ENCODE measurements at places on chromosomes 6 and 20.

GRCh38 chr20:56542489-56543030, 9.5 kb downstream of the FAM209B start:
- DNase-seq = no peak

- no peak for DNase-seq
Measured at GRCh38 chr6:138885156-138885819, 89.4 kb downstream of the ECT2L start.

GRCh38 chr6:157333537-157333936, 10.2 kb upstream of the TMEM242 start:
- no peak for DNase-seq

GRCh38 chr20:37759761-37760209, 66.0 kb downstream of the CTNNBL1 start:
- no peak for DNase-seq

DNA sequence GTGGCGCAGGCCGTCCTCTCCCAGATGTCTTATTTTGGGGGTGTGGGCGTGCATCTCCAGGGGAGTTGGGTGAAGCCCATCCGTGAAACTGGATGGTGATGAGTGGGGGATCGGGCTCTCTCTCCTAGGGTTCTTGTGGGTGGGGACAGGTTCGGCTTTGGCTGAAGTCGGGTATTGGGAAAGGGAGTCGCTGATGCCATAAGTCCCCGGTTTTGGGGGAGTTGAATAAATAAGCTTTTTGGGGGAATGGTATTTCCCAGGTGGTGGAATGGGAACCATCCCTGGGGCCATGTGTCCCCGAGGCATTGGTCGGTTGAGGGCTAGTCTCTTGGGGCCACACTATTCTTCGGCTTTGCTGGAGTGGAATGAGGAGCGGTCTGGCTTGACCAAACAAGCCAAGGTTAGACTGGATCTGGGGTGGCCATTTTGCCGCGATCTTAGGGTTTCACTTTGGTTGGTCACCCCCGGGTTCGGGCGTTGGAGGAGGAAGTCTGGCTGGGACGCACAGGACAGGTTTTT, 481 bp downstream of the ZNF133 start:
- peak; percentile 24 for DNase-seq

GRCh38 chr20:33883164-33883563, 72.0 kb downstream of the CHMP4B start:
- DNase-seq = no peak

DNA sequence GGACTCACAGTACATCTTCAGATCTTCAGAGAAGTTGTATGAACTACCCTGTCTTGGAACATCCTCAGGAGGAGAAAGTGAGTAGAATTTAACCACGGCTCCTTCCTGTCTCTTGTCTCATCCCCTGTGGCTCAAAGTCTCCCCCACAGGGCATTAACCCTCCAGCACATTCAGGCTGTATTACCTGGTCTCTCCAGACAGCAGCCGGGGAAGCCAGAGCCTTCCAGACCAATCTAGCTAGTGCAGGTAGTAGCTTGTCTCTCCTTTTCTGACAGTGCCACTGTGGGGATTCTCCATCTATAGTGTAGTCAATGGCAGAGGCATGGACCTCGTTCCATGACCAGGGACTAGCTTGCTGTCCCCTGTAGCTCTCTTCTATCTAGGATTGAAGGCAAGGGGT, 16.9 kb upstream of the ELMO2 start:
- DNase-seq = peak; percentile 34

- no peak for DNase-seq
Measured at GRCh38 chr6:88381289-88381642, 215.1 kb upstream of the CNR1 start.

DNA sequence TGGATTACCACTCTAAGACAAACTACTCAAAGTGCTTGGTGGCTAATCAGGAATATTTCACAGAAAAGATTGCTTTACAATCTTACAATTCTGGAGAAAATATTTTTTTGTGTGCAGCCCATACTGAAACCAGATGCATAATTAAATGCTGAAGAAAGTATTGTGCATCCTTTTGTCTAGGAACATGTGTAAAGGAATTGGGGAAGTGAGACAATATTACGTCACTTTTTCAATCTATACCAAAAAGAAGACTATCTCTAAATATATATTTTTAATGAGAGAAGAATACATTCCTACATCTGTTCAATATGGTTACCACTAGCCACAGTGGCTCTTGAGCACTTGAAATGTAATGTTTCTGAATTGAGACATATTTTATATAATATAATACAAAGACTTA, 992.5 kb upstream of the ADGRB3 start:
- no peak for DNase-seq

DNA sequence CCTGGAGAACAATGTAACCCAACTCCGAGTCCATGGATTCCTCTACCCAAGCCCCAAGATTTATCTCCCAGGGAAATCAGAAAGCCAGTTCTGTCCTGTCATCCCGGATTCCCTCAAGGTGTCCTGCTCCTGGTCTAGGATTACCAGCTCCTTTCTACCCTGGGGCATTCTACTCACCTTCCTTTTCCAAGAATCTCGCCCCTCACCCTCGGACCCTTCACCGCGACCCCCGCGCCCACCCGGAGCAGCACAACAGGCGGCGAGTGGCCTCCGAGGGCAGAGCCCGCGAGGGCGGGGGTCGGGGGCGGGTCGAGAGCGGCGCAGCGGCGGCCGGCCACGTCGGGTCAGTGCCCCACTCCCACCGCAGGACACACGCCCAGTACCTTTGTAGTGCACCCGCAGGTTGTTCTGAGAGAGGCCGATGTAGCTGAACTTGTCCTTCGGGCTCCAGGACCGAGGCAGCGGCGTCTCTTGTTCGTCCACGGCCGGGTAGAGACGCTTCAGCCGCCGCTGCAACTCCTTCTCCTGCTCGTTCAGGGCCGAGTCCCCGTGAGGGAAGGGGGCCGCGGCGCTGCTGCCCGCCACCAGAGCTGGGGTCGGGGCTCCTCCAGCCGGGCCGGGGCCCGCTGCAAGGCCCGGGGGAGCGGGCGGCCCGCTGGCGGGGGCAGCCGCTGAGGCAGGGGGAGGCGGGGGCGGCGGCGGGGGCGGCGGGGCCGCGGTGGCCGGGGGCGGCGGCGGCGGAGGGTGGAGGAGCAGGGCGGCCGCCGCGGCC, 897 bp downstream of the RANBP9 start:
- peak; percentile 47 for DNase-seq

DNA sequence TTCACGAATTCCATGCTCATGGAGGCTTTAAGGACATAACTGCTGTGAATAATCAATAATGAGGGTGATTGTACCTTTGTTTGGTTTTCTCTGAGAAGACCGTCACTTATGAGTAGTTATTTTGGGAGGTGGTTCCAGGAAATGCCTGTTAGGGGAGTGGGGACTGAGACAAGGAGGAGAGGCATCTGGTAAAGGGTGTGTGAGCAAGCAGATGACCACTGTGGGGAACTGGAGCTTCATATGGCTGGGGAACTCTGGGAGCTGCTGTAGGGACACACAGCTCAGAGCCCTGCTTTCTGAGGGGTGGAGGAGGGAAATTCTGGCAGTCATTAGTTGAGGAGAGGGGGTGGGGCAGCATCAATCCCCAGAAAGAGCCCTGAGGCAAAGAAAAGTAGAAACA, 71.3 kb upstream of the TINAG start:
- DNase-seq = no peak

DNA sequence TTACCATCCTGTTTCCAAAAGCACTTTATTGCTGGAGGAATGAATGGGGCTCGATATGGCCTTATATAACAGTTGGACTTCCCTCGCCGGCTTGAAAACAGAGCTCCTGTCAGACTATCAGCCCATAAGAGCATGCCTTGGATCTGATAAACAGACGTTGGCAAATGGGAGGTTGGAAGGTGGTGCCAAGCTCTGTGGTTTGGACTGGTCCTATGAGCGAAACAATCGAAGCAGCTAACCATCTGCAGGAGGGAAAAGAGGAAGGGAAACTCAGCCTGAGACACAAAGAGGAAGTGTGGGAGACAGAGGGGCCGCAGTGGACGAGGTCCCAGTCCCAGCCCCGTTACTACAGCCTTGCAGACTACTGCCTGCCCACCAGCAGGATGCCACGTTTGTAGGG, 92.9 kb downstream of the TFAP2C start:
- DNase-seq = no peak

GRCh38 chr6:143205585-143205984, 144.9 kb downstream of the AIG1 start:
- no peak for DNase-seq

- no peak for DNase-seq
Measured at GRCh38 chr20:22446613-22447446, 137.5 kb downstream of the FOXA2 start.

- DNase-seq = no peak
Measured at GRCh38 chr6:154543628-154544027, 33.1 kb upstream of the CNKSR3 start.

DNA sequence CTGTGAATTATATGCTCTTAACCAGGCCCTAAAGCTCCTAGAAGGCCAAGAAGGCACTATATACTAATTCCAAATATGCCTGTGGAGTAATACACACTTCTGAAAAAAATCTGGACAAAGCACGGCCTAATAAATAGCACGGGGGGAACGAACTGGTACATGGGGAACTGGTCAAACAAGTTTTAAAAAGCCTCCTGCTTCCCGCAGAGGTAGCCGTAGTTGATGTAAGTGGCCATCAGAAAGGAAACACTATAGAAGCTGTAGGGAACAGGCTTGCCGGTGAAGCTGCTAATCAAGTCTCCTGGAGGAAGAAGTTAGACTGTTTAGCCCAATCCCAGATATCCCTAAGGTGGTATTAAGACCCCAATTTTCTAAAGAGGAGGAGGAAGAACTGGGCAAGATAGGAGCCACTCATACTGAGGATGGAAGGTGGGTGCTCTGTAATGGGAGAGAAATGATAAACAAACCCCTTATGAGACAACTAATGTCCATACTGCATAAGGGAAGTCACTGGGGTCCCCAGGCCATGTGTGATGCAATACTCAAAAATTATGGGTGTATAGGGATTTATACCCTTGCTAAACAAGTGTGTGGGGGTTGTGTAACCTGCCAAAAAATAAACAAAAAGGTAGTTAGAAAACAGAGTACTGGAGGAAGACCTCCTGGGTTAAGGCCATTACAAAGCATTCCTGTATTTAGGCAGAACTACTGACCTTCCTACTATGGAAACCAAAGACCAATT, 27.1 kb upstream of the ZNF318 start:
- no peak for DNase-seq

DNA sequence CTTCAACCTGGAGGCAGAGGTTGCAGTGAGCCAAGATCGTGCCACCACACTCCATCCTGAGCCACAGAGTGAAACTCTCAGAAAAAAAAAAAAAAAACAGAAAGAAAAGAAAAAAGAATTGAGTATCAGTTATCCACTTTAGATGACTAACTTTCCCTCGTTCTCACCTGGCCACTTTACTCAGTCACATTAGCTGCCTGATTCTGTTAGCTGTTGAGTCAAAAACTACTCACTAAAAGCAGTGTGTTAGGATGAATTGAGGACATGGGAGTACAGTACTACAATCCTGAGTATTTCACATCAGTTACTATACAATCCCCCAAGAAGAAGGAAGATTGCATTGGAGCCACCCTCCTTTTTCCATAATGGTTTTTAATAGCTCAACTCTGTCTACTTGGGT, 114.6 kb downstream of the ADAT2 start:
- DNase-seq = no peak

- no peak for DNase-seq
Measured at GRCh38 chr6:42041481-42042053, 8.8 kb upstream of the TAF8 start.

GRCh38 chr20:58521763-58522162, 6.6 kb upstream of the APCDD1L start:
- no peak for DNase-seq

- no peak for DNase-seq
Measured at GRCh38 chr6:101516578-101516977, 123.1 kb downstream of the GRIK2 start.
